ENCODE measurements at places on chromosomes 11 and 22.
A peak's percentile ranks its signal among the peaks of the same experiment; 100 is the strongest.

GRCh38 chr11:43541993-43542392 is 138.5 kb upstream of the HSD17B12 start:
- DNase-seq = no peak

GRCh38 chr11:14539982-14540421 is 19.8 kb upstream of the PSMA1 start:
- no peak for DNase-seq

- DNase-seq = no peak
Measured at GRCh38 chr11:102234779-102235439, 82.4 kb upstream of the BIRC3 start.

GRCh38 chr11:75532200-75533048 is 6.7 kb upstream of the GDPD5 start:
- peak; percentile 62 for DNase-seq

- DNase-seq = no peak
Measured at GRCh38 chr22:26226538-26227297, 57.5 kb downstream of the SEZ6L start.

GRCh38 chr11:65542738-65543390 is 15.3 kb downstream of the LTBP3 start:
- no peak for DNase-seq

DNA sequence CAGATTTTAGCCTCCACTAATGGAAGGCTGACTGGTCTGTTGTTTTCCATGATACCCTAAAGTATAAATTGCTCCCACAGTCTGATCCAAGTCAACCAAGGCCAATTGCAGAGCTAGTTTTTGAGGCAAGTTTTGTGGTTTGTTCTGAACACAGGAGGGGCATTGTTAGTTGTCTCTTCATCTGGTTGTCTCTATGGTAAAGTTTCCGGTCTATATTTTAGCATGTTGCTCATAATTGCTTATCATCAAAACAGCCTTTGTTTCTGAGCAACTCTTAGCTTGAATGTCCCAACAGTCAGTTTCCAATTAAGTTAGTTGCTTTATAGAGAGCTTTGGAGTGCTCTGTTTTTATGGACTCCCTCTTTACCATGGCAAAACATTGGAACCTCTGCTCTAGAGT is 217.6 kb upstream of the CARD18 start:
- no peak for DNase-seq

DNA sequence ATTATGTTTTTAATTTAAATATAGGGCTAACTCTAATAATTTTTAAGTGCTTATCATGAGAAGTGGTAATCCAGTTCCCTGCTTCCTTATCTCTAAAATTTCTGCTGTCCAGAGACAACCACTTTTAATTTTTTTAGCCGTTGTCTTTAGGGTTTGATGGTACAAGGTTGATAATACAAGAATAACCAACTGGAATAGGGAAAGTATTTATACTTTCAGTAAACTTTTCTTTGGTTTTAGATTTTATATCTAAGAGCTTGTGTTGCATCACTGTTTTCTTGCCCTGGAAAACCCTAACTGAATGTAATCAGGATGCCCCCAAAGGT is 46.5 kb upstream of the ADORA2A start:
- DNase-seq = no peak

DNA sequence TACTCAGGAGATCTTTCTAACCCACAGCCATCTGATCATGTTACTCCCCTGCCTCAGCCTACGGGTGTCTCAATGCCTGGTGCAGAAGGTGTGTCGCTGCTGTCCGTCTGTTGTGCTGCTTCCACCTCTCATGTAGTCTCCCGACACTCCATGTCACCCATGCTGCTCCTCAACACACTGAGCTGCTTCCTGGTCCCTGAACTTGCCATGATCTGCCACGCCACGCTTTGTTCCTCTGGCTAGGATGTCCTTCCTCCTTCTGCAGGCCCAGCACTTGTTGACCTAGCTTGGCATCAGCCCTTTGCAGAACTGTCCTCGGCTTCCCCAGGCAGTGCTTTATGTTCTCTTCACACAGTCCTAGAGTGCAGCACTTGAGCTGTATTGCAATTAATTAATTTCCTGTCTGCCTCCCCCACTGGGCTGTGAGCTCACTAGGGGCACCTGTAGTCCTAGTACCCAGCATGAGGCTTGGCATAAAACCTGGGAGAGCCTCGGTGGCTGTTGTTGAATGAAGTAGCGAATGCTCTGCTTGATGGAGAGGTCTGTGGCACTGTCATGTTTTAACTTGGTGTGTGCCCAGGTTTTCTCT is 9.5 kb downstream of the GTPBP1 start:
- DNase-seq = no peak

GRCh38 chr11:119687373-119688046 is 41.5 kb downstream of the NECTIN1 start:
- DNase-seq = no peak

DNA sequence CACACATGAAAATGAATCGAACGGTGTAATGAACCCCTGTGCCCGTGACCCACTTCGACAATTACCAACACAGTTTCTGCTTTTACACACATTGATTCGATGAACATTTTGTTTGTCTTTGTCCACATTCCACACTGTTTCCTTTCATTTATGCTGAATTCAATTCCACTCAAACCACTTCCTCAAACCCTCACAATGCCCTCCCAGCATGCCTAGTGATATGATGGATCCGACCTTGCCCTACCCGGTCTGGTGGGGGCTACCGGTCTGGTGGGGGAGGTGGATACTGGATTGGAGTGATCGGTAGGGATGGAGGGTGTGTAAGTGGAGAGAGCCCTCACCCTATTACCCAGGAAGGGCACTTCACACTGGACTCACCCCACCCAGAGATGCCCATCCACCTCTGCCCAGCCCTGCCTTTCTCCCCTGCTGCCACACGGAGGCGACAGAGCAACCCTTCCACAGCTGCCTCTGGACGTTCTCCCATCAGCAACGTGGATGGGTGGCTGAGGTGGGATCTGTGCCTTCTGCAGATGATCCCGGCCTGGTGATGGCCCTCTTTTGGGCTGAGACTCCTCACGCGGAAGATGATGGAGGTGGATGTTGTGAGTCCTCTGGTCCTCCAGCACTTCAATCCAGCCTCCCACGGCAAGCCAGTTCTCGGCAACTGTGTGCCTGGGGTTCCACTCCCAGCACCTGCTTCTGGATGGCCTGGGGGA is 33.0 kb upstream of the P2RY2 start:
- DNase-seq = peak; percentile 6

- no peak for DNase-seq
Measured at GRCh38 chr11:68955607-68955958, 25.2 kb downstream of the MRGPRD start.

DNA sequence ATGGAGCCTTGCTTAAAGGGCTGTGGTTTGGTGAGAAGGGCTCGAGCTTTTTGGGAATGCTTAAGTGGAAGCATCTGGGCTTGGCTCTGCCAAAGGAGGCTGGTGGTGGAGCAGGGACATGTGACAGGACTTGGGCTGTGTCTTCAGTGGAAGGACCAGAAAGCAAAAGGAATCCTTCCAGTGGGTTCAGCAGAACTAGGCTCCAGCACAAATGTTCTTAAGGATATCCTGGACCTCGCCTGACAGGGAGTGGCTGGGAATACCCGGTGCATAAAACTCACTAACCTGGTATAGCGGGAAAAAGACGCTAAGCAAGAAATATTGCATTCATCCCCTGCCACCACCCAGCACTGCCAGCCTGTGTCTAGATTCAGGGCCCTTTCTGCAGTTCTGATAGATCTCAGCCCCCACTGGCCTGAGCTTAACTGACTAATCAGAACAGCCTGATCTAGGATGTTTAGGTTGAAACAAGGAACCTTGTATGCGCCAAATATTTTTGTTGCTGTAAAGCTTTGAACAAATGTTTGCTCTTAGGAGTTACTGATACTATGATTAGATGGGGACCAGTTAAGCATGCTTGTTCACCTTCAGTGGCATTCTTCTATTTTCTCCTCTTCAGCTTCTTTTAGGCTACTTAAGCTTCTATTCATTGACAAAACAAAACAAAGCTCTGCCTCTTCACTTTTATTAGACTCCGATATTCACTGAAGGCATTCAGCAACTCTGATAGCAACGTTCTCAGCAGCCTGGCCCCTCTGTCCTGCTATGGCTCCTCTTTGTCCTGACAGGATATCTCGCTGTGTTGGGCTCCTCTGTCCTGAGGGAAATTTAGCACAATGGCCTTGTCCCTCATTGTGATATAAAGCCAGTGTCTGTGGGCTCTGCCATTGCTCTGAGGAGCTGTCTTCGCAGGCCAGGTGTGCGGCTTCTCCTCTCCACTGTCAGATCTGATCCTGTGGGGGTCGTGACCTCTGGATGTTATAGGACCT is 25.0 kb downstream of the PPFIBP2 start:
- DNase-seq = no peak

DNA sequence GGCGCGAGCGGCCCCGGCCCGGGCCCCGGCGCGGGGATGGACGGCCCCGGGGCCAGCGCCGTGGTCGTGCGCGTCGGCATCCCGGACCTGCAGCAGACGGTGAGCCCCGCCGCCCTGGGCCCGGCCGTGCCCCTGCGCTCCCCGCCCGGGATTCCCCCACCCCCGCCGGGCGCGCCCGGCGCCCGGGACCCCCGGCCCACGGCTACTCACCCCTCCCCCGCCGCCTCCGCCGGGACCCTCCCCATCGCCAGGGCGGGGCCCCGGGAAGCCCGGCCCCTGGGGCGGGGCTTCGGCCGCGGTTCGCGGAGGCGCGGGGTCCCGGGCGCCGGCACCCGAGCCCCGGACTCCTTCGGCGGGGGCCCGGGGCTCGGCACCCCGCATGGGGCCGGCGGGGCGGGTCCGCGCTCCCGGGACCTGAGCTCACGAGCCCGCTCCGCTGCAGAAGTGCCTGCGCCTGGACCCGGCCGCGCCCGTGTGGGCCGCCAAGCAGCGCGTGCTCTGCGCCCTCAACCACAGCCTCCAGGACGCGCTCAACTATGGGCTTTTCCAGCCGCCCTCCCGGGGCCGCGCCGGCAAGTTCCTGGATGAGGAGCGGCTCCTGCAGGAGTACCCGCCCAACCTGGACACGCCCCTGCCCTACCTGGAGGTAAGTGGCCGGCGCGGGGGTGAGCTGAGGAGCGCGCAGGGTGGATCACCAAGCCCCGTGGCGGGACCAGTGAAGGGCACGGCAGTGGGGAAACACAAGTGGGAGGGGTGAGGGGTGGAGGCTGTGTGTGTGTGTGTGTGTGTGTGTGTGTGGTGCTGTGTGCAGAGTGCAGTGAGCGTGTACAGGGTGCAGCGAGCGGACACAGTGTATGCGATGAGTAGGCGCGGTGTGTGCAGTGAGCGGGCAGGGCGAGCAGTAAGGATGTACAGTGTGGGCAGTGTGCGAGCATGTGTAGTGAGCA is 2.3 kb downstream of the SHANK3 start:
- DNase-seq = no peak

- DNase-seq = no peak
Measured at GRCh38 chr11:23257088-23257487, 396.8 kb upstream of the CCDC179 start.

DNA sequence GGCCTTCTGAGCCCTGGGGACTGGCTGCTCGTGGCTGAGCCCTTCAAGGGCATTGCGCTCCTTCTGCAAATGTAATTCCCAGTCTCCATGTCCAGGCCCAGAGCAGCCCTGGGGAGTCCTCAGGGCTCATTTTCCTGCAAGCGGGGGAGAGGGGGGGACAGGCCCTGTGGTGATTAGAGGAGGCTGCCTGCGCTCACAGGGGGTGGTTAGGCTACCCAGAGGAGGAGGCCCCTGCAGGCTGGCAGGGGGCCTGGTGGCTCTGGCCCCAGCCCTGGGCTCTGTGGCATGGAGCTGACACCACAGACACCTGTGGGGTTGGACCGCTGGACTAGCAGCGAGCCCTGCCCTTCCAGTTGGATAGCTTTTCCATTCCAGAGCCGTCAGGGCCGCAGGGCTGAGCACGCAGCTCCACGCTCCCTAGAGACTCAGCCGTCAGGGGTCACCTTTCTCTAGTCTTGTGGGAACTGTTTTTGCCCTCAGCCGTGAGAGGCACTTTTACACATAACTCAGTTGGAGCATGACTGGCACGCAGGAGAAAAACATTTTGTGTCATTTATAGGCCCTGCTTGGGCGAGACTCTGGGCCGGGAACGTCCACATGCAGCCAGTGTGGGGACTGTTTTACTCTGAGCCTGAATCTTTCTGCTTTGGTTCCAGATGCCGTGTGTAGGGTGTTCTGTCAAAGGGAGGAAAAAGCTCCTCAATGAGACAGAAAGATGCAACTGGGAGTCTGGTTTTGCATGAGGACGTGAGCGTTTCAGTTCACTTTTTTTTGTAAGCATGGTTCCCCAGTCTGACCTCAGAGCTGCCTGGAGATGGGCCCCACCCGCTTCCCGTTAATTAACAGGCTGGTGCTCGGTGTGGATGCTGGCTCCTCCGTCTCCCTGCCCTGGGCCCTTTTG is 58.1 kb downstream of the LRP5 start:
- no peak for DNase-seq

DNA sequence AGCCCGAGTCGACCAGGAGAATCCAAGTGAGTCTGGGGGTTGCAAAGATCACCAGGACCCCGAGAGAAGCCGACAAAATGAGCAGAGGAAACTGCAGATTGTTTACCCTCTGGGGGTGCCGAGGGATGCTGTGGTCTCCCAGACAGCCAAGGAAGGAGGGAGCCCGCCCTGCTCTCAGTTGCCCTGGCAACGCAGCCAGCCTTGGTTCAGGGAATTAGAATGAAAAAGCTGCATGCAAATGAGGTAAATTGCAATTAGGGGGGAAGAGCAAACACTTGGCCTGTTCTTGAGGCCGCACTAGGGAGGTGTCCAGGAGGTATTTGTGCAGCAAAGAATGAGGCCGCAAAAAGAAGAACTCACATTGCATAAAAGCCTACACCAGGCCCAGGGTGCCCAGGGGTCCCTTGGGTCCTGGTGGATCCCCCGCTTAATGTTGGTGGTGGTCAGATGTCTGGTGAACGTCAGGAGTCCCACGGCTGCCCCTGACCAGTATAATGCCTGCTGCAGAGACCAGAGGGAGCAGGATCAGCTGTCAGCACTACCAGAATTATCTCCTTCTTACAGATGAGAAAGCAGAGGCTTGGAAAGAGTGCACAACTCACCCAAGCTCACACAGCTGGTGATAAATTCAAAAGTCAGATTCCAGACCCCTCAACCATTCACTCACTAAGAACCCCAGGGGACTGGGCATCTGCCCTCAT is 40.3 kb upstream of the ATXN10 start:
- no peak for DNase-seq

DNA sequence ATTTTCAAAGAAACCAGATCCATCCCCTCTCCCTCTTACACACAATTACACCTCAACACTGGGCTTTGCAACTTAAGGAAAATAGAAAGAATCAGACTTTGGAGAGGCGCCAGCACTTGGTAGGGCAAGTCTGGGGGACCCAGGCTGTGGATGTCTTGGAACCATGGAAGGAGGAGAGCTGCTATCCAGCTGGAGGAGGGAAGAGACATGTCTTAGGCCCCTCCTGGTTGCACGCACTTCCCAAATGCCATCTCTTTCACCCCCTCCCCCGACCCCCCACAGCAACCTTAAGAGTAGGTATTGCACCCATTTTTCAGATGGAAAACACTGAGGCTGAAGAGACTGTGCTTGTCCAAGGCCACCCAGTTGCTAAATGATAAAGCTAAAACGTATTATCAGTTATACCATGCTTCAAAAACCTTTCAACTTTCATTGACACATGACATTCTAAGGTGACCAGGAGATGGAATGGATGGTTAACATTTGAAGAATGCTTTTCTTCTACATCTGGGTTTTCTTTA is 3.9 kb downstream of the TIMP3 start:
- DNase-seq = no peak

- DNase-seq = no peak
Measured at GRCh38 chr11:62398011-62398994, 20.5 kb upstream of the SCGB1A1 start.
